ENCODE measurements at places on chromosomes 12 and 14.
A peak's percentile ranks its signal among the peaks of the same experiment; 100 is the strongest.

DNA sequence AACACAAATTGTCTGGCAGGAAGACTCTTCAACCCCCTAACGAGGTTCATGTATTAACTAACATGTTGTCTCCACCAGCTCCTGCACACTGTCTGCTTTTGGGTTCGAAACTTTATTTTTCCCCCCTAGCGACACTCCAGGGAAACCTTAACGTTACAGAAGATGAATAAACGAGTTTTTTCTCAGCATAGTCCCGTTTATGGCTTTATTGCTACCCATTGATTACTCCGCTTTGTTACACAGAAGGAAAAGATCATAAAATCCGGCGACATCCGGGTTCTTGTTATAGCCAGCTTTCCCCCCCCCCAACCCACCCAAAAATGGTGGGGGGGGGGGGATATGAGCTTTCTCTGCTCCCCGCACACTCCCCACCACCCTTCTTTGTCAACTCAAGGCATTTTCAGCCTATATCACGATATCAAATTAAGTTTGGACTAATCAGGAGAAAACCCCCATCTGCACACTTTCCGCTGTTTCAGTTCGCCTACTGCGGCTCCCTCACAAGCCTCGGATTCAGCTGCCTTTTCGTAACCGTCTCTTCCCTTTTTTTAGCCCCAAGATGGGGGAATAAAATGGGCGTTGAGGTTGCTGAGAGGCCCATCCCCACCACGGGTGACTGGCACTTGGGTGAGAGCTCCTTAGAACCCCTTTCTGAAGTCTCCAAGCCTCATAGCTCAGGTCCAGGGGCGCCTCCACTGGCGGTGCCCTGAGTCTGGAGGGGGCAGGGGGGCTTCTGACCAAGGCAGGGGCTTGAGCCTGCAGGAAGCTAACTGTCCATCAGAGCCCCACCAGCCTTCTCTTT is 1.4 kb upstream of the HOXC6 start:
- DNase-seq = no peak

GRCh38 chr12:53995002-53995377 is 5.0 kb upstream of the HOXC9 start:
- DNase-seq = no peak

DNA sequence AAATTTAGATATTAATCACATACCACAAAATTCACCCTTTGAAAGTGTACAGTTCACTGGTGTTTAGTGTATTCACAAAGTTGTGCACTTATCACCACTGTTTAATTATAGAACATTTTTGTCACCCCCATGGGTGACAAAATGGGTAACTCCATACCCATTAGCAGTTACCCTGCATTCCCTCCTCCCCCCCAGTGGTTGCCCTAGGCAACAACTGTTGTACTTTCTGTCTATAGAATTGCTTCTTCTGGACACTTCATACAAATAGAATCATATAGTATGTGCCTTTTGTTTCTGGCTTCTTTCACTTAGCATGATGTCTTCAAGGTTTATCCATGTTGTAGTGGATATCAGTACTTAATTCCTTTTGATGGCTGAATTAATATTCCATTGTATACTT is 52.7 kb downstream of the FBXO34 start:
- no peak for DNase-seq

DNA sequence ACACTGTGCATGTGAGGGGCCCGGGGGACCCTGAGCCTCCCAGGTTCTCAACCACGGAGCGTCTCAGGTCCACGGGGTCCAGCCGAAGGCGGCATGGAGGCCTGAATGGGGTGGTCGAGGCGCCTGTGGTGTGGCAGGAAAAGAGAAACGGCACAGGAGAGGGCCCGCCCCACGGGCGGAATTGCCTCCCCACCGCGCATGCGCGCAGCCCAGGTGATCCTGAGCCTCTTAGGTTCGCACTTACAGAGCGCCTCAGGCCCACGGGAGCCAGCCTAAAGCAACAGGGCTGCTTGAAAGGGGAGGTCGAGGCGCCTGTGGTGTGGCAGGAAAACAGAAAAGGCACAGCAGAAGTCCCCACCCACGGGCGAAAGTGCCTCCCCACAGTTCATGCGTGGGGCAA is 311.0 kb downstream of the ALG10 start:
- no peak for DNase-seq

DNA sequence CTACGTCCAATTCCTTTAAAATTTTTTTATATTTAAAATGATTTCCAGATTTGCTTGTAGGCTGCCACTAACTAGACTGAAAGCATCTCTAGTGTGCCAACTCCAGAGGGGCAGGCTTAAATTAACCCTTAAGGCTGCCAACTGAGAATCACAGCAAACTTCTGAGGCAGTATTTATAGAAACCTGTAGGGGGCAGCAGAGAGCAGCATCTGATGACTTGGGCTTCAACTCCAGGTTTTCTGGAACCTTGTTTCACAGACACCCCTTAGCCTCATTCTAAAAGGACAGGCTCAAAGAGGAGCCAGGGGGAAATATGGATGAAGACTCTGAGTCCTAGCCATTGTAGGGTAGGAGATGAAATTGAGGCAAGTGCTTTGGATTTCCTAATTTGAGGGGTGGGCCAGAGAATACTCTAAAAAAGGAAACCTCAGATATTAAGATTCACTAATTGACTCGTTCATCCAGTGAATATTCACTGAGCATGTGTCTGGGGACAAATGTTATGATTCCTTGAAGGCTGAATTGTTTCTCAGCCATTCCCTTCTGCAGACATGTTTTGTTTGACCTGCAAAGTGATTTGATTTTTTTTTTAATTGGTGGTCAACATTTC is 63.3 kb upstream of the HSPB8 start:
- peak; percentile 15 for DNase-seq

DNA sequence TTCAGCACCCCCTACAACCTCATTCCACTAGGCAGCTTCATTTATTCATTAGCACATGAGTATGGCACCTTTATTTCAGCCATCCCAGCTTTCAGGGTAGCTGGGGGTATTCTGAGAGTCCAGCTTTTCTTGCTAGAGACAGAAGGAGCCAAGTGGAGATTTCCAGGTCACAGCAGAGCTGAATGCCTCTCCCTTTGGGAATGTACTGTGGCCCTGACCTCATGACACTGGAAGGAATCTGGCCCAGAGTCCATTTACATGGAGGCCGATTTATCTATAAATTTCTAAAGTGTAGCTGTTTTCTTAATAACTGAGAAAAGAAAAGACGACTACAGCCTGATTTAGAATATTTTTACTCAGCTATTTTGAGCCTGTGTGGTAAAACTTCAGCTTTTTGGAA is 47.2 kb upstream of the JDP2 start:
- no peak for DNase-seq

GRCh38 chr12:88600272-88600671 is 20.0 kb upstream of the KITLG start:
- no peak for DNase-seq

DNA sequence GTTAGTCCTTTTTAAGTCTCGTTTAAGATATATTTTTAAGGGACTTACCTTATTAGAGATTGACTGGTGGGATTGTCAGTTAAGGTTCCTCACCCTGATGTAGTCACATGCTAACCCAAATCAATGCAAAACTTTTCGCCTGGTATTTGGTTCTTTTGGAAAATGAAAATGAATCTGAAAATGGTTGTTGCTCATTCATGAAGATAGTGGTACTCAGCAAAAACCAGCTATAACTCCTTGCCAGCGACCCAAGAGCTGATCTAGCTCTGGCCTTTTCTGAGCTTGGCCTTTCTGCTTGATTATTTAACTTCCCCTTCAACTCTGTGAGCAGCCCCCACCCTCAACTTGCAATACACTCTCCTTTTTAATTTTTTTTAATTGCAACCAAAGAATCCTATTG is 85.0 kb upstream of the GTF2A1 start:
- no peak for DNase-seq

DNA sequence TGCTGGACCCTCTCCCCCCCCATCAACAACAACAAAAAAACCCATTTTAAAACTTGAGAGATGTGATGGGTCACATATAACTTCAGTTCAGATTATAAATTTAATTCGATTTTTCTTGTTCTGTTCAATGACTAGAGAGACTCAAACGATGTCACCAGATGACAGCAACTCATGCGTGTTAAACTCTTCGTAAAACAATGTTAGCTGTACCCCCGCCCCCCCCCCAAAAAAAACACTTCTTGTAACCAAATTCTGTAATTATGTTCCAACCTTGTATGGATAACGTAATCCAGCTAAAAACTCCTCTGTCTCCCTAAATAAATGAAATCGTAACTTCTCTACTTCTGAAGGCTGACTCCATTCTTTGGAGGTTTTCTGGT is 614 bp upstream of the NACA start:
- no peak for DNase-seq

DNA sequence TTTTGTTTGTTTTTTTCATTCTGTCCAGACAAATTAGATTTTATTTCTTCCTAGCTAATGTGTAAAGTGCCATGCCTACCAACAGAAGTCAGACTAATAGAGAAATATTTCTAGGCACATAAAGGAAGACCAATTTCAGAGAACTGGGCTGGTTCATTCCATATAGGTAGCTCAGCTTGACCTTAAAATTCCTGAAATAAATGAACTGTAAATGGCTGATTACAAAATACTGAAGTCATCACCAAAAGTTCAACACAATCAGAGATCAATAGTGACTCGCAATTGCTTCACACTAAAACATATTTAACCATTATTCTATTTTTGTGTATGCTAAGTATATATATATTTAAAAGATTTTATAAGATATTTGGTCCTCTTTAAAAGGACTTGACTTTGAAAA is 34.2 kb downstream of the PTPRB start:
- DNase-seq = no peak

DNA sequence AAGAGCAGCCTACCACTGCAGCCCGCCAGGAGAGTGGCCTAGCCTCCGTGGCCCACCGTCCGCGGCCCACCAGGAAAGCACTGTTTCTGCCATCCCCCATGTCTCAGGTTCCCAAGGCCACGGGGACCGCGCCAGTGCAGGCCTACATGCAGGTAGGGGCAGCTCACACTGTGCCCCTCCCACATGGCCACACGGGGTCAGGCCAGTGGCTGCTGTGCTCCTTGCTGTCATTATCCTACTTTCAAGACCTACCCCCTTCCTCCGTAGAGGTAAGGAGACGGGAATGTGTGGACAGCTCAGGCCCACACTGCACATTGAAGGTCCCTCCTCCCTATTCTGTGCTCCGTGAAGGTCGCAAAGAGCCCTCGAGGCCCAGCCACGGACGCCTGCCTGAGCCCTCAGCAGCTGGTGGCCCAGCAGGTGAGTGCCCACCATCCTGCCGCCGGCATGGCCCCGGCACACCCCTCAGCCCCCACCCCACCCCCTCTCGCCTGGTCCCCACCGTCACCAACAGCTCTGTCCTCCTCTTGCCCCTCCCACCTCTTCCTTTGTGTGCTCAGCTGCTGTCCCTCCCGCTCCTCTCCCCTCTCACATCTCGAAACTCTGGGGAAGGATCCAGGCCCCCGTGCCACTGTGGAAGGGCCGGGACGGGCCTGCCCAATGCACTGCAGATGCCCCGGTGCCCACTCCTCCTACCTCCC is 10.0 kb downstream of the DDX51 start:
- DNase-seq = no peak

- no peak for DNase-seq
These were observed 3.1 kb downstream of the FUT8 start for GRCh38 chr14:65415613-65416012.

GRCh38 chr14:96565811-96566210 is 63.6 kb downstream of the PAPOLA start:
- no peak for DNase-seq

GRCh38 chr12:75923964-75924666 is 107.5 kb downstream of the PHLDA1 start:
- no peak for DNase-seq

DNA sequence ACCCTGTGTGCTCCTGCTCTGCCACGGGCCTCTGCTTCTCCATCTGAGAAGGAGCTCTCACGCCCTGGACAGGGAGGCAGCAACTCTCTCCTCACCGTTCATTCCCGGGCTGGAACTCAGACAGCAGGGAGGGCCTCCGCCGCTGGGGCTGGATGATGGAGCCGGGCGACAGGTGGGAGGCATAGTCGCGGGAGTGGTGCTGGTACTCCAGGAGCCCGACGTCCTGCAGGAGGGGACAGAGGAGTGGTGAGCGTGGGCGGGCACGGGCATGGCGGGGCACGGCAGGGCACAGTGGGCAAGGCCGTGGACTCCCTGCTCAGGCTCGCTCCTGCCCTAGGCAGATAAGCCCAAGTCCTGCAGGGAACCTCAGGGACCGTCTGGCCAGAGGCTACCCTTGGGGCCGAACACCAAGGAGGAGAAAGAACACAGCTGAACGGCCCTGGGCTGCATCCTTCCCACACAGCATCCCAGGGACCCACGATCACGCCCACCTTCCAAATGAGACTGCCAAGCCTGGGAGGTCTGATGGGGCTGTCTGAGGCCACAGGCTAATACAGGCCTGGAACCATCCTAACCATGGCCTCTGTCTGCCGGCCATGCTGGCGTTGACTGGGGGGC is 81.0 kb downstream of the NCOR2 start:
- DNase-seq = no peak

DNA sequence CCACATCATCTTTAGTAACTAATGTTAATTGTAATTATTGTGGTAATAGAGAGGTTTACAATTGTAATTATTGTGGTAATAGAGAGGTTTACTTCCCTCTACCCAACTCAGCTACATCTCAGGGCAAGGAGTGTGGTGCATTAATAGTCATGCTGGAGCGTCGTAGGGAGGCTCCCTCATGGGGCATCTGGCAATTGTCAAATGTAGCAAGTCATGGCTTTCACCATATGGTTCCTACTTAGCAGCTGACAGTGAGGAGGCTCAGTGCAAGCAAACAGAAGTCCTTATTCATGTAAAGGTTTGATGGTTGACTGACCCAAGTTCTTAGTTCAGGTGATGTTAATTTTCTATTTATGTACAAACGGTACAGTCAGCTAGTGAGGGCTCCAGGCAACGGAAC is 1012.0 kb downstream of the FLRT2 start:
- DNase-seq = no peak

- peak; percentile 86 for DNase-seq
These were observed 9.1 kb upstream of the NEMF start for GRCh38 chr14:49861699-49862088.

DNA sequence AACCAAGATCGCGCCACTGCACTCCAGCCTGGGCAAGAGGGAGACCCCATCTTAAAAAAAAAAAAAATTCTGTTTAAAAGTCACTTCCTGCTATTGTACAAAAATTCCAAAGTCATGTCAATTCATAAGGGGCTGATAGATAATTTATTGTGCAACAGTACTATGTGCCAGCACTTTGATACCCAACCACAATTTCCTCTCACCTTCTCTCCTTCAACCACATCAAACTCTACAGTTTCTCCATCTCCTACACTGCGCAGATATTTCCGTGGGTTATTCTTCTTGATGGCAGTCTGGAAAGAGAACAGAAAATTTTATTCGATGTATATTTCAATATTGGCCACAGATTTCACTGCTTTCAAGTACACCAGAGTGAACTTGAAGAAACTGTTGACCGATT is 7.6 kb downstream of the YBX3 start:
- no peak for DNase-seq
